ENCODE measurements at places on chromosomes 6 and 20.

- DNase-seq: no peak
These were observed 9.1 kb downstream of the C6orf52 start for GRCh38 chr6:10685092-10685915.

DNA sequence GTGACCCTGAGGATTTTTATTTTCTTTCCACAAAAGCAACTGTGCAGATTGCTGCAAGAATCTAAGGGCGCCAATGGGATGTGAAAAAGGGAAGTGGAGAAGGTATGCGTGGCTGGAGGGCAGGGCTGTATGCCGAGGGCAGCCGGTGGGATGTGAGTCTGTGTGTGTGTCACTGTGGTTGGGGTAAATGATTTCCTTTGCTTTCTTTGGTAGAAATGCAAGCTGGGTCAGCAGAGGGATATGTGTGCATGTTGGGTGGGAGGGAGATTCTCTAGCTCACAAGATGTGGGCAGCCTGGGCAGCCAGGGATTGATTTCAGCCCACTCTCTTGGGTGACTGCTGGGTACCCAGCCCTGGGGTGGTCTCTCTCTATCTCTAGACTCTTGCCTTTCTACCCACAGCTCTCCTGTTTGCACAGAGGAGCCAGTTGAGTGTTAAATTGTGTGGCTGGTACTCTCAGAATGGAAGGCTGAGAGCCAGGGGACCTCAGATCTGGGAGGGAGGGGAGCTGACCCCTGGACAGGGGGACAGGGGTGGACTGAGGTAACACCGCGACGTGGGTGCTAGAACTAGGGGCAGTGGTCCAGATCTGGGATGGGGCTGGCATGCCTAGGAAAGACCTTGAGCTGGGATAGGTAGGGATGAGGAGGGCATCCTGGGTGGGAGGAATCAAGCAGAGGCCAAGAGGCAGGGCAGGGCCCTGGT lies 136.8 kb upstream of the RNF24 start:
- DNase-seq: peak; percentile 82

GRCh38 chr6:26159357-26160273 lies 72.4 kb downstream of the HFE start:
- DNase-seq: peak; percentile 42

DNA sequence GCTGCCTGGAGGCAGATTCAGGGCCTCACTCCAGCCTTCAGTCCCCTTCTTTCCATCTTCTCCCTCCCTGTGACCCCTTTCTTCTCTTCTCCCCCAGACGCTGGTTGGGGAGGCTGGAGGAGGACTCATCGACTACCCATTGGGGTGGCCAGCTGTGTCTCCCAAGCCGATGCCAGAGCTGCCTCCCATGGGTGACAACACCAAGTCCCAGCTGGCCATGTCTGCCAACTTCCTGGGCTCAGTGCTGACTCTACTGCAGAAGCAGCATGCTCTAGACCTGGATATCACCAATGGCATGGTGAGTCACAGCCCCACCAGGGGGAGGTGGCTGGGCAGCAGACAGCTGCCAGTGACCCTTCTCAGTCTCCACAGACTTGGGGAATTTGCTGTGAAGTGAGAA lies 12.9 kb downstream of the BPIFB4 start:
- DNase-seq: no peak

GRCh38 chr6:149053848-149054558 lies 263.5 kb upstream of the TAB2 start:
- DNase-seq: no peak

DNA sequence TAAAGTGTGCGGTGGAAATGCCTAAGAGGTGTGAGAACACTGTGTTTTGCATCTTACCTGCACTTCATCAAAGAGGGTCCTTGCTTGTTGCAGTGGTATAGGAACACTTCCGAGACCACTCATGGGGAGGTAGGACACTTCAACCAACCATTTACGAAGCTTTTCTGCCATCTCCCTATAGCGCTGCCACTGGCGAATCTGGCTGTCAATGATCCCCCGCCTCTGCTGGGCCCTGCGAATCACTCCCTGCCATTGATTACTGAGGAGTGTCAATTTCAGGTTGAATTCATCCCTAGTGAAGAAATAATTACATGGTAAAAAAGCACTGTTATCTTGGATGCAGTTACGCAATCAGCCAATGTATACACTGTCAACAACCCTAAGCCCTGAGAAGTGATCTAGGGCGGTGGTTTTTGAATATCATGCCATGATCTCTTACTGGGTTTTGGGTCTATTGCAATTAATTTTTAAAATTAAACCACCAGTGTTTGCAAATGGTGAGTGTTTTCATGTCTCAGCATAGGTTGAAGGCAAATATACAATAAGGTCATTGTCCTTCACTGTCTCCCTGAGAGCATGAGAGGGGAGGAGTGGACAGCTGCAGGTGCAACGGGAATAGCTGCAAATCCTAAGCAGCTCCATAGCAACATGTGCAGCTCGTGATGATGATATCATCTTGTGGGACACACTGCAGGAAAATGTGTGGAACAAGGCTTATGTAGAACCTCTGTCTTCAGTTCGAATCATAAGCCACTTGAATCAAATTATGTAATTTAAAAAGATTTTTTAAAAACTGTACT lies 400.6 kb downstream of the ESR1 start:
- no peak for DNase-seq

DNA sequence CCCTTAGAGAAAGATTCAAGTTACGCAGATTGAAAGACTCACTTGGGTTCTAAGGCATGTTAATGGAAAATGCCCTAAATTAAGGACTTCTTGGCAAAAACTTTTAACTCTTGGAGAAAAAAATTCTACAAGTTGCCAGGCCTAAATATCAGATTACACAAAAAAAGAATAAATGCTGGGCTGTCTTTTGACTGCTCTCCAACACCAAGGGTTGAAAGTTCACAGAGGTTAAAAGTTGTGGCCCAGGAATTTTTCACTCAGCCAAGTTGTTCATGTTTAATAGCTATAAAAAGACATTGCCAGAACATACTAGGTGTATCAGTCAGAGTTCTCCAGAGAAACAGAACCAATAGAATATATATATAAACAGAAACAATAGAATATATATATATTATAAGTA lies 268.4 kb upstream of the PRND start:
- no peak for DNase-seq

DNA sequence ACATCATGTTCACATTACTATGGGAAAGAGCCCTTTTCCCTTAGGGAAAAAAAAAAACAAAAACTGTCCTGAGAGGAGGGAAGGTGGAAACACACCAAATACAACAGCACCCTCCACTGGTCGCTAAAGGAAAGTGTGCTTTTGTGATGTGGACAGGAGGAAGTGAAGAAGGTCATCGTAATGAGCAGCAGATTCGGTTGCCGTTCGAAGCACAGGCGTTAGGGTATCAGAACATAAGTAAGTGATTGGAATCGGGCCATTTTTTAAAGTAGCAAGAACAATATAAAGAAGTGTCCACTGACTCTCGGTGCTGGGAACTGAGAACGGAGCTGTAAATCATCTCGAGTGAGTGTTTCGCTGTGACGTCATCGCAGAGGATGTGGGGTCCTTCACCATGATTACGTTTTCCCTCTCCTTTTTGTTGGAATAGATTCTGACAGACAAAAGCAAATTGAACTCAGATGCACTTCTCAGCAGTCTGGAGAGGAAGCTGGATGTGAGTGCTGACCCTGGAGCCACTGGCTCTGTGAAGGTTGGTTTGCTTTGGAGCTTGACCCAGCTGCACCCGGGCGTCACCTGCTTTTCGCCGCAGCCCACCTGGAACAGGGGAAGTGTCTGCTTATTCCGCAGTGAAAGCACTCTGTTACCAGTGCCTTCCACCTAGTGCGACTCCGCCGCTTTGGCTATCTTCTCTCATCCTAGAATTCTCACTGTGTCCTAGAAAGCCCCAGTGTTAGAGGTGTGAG lies 203.6 kb upstream of the GMDS start:
- DNase-seq: peak; percentile 77

GRCh38 chr20:46468508-46468907 lies 44.9 kb downstream of the ZNF334 start:
- no peak for DNase-seq

GRCh38 chr6:44265007-44265721 lies at the start of gene NFKBIE:
Gene NFKBIE (minus strand): TSS chr6:44265551. CDS start chr6:44265346, 205 bp downstream.
- peak; percentile 91 for DNase-seq

- peak; percentile 93 for DNase-seq
These were observed 649.1 kb upstream of the GJE1 start for GRCh38 chr6:141483598-141484061.

- DNase-seq: no peak
These were observed 71.2 kb downstream of the FLRT3 start for GRCh38 chr20:14266246-14266645.

DNA sequence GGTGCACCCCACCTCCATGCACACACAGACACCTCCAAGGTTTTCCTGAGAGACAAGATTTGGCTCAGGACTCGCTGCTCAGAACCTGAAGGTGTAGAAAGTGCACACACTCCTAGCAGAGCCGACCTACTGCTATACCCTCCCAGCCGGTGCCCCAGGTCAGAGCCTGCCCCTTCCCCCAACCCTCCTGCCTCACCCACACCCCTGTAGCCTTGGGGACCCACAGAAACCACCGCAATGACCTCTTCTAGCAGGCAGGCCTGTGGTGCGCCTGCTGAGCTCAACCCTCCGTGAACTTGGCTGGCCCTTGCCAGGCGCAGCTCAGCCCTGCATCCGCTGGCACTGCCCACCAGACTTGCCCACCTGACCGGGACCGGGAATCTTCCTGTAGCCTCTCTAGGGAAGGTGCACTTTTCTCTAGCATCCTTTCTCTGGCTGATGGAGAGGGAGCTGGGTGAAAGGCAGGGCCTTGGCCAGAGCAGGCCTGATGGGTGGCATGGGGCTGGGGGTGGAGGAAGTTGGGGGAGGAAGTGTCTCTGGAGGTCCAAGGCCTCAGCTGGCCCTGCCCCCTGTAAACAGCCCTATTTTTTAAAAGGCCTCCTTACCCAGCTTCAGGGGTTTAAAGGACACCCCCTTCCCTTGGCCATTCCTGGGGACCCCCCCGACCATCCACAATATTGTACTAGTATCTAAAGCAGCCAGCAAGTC lies 36.9 kb upstream of the SLCO4A1 start:
- DNase-seq: no peak

DNA sequence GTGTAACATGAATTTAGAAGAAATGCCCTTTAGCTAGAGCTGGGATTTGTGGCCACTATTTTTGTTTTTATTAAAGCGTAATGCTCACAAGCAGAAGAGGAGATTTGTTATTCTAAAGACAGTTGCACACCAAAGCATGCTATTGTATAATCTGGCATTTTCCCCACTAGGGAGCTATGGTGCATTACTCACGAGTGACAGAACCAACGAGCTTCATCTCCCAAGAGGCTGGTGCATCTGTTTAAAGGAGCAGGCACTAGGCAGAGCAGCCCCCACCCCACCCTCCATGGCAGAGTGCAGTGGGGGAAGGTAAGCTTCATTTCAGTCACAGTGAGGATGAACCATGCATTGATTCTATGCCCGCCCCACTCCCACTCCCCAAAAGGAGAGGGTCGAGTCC lies 287.3 kb upstream of the TSHZ2 start:
- DNase-seq: no peak

GRCh38 chr20:59217173-59217572 lies 53.6 kb downstream of the ZNF831 start:
- DNase-seq: no peak

GRCh38 chr6:81451787-81452186 lies 300.7 kb downstream of the TENT5A start:
- DNase-seq: peak; percentile 85

GRCh38 chr6:163347021-163347446 lies 67.5 kb upstream of the QKI start:
- no peak for DNase-seq

- DNase-seq: no peak
These were observed 143.7 kb downstream of the SYNDIG1 start for GRCh38 chr20:24612799-24613775.

GRCh38 chr6:42450477-42451332 lies 1.0 kb downstream of the TRERF1 start:
- DNase-seq: peak; percentile 22

Data from astrocyte of the spinal cord (primary cell).